NCI-H2171 treated with DMSO at 0.1 percent for 48 hours (cell line): ENCODE measurements at places on chromosomes 12 and 14.

- no peak for DNase-seq
These were observed 177.1 kb upstream of the PARP11 start for GRCh38 chr12:4050340-4050739.

DNA sequence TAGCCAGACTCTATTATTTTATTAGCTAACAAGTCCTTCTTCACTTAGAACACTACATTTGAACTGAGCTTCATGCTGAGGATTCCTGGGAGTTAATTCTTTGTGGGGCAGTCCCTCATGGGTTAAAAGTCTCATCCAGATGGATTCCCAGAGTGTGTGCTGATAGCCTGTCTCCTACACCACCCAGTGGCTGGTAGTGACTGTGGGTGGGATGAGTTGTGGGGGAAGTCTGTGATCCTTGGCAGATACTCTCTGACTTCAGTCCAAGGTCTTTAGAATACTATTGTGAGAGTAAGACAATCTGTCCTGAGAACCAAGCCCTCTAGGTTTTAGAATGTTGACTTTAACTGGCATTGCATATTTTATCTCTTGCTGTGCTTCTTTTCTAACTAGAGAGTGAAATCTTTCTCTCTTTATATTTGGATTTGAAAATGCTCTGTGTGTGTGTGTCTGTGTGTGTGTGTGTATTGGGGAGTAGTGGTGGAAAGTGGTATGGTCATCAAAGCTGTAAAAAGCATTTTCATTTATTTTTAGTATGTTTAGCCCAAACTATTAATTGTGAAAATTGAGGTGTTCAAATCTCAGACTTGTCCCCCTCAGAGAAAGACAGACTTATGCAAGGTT is 37.3 kb downstream of the AKAP6 start:
- DNase-seq, result no peak

GRCh38 chr12:91413581-91414546 is 231.2 kb upstream of the DCN start:
- DNase-seq, result no peak

DNA sequence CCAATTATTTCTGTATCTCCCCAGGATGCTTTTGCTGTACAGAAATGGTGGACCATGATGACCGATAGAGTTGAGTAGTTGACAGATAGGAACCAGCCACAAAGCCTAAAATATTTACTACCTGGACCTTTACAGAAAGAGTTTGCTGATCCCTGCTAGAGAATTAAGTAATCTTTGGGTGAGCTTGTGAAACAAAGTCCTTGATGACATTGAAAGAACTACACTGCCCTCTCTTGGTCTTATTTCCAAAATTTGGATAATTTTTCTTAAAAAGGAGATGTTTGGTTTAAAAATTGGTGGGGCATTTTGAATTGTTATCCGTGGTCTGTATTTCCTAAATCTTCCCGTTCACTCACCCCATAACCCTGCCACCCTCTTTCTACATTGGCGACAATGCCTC is 13.7 kb upstream of the TCTN1 start:
- DNase-seq, result peak; percentile 35

- peak; percentile 57 for DNase-seq
These were observed 3.7 kb downstream of the KERA start for GRCh38 chr12:91053951-91054715.

- DNase-seq, result no peak
These were observed 18.3 kb downstream of the NINJ2 start for GRCh38 chr12:644818-645552.

DNA sequence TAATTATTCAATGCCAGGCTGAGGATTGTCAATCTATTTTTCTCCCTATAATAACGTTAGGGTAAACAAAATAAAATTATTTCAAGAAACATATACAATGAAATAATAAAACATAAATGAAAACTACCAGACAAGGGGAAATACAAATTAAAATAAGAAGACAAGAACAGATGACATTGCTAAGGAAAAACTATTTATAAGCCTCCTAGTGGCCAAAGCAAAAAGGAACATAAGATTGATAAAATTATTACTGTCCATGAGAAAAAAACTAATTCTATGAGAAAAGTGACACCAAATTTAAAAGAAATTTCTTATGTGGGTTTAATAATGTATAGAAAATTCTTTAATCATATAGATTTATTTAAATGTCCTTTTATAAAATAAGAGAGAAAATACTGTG is 294.7 kb downstream of the TTC6 start:
- peak; percentile 16 for DNase-seq

GRCh38 chr14:59126714-59127436 is 61.6 kb upstream of the DAAM1 start:
- peak; percentile 88 for DNase-seq

DNA sequence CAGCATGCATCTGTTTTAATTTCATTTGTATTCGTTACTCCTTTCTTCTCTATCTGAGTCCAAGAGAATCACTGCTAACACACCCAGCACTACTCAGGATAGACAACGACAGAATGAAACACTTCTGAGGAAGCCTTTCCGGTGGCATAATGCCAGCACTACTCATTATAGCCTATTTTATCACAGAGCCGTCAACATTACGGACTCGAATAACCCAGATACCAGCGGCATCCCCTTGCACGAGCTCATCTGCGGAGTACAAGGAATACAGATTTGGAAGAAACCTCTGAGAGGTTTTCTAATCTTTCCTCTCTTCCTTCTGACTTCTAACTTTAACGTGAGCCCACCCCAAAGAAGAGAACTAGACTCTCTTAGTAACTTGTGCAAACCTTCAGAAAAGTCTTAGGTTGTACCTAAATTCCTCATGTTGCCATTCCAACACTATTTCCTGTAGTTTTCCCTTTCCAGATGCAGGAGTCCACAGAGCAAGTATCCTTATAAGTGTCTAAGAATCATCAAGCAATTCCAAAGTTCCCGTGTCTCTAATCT is 248.1 kb downstream of the APAF1 start:
- peak; percentile 29 for DNase-seq

- peak; percentile 72 for DNase-seq
These were observed 6.9 kb downstream of the GNPTAB start for GRCh38 chr12:101823891-101824290.

- DNase-seq, result no peak
These were observed 4.2 kb downstream of the IFFO1 start for GRCh38 chr12:6551496-6552139.

GRCh38 chr14:58703161-58703506 is 65.4 kb downstream of the DACT1 start:
- no peak for DNase-seq

DNA sequence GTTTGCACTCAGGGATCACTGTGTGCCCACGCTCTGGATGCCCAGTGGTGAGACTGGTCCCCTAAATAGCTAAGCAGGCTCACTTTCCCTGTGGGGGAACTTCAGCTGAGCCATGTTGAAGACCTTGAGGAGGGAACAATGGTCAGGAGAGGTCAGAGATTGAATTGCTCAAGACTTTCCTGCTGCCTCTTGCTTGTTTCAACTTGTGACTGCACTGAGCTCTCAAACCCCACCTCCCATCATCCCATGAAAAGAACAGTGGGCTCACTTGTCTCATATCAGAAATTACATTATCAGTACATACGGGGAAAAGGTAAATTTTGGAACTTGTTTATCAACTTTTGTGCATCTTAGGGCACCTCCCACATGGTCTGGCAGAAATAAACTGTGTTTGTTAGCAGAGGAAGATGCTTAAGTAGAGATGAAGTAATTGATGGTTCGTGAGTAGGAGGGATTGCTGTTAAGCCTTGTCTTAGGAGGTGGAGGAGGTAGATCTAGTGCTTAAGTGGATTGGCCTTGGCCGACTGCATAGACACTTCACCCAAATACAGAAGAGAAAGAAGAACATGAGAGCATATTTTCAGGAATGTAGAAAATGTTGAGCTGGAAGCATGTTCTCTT is 15.0 kb upstream of the SERPINA1 start:
- no peak for DNase-seq

GRCh38 chr12:8860165-8860961 is 37.9 kb downstream of the A2ML1 start:
- no peak for DNase-seq

DNA sequence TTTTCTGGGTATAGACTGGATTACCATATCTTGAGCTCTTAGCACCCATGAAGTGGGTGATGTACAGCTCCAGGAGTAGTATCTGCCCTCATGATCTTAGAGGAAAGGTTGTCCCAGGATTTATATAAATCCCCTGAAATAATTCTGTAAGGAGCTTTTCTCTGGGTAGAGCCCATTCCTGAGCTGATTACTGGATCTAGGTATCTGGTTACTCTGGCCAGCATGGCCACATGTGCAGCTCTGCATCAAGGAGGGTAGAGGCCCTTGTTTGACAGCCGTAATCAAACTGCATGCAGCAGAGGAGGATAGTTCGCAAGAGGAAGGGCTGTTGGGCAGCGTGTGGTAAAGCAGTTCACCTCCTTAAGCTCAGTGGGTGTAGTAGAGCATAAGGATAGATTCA is 8.5 kb downstream of the COX14 start:
- no peak for DNase-seq

- peak; percentile 38 for DNase-seq
These were observed 64.9 kb upstream of the STRN3 start for GRCh38 chr14:31090883-31091764.

DNA sequence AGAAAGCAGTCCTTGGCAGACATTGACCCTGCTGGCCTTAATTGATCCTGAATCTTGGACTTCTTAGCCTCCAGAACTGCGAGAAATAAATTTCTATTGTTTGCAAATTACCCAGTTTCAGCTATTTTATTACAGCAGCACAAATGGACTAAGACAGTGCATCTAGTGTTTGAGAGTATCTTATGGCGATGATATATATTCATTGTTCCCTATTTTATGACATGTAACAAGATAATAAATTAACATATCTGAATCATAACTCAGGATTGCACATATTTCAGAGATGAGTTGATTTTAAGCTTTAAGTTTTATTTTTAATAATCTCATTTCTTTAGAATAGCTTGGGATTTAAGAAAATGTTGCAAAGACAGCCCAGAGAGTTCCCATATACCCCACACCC is 167.4 kb upstream of the FOXG1 start:
- DNase-seq, result no peak

DNA sequence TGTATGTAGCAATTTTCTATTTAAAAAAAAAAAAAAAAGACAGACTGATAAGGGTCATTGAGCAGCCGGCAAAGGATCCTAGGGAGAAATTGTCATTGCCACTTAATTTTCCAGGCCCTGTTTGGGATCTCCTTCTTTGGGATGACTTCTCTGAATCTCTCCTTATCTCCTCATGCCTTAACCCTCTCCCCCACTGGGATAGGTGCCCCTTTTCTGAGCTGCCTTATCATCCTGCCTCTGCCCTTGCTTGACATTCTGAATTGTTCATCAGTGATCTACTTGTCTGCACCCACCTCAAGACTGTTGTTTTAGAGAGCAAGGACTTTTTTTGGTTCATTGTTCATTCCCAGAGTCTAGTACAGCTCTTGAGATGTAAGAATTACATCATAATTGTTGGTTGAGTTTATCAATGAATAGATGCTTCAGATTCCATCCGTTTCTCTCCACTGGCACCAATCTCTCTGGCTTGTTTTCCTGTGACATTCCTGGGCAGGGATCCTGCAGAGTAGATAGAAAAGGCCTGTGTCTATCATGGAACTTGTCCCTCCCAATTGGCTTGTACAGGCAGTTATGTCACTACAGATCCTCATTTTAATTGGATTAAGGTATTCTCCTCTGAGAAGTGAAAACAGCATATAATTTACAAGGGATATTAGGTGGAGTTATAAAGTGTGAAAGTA is 42.6 kb downstream of the SOCS2 start:
- no peak for DNase-seq

- no peak for DNase-seq
These were observed 357.3 kb upstream of the DDHD1 start for GRCh38 chr14:53510281-53510912.

GRCh38 chr12:116818341-116818856 is 62.8 kb downstream of the HRK start:
- no peak for DNase-seq

DNA sequence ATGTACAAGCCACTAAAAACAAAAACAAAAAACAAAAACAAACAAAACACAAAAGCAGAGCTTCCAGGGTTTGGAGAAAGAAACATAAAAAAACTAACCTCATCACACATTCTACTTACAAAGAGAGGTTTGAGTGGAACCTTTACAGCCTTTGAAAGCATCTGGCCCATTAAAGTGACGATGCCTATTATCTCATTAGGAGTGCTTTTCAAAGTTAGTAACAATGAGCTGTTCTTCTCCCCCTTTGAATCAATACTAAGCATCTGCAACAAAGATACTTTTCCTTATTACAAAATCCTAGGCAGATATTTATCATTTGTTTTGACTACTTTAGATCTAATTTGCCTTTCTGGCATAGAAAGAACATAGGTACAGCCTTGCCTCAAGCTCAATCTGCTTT is 217.3 kb downstream of the PPM1H start:
- DNase-seq, result peak; percentile 64

- no peak for DNase-seq
These were observed 6.7 kb upstream of the KRT86 start for GRCh38 chr12:52267699-52268098.

DNA sequence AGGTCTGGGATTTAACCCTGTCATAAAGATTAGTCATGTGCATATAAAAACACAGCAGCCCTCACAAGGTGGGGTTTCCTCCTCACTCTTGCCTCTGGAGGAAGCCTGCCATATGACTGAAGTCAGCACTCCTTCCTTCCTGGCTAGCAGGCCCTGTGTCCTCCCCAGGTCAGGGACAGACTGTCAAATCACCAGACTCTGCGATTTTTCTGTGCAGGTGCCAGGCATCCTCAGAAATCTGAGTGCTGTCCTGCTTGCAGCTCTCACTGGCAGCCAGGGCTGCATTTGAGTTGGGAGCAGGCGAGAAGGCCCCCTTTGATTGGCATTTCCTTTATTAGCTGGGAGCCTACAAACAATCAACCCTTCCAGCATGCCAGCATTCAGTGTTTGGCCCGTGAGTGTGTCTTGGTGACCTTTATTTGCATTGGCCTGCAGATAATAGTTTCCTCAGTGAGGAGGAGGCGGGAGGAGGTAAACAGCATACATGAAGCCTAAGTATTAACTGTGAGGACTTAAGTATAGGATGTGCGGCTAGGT is 183.8 kb upstream of the ARHGAP5 start:
- no peak for DNase-seq

DNA sequence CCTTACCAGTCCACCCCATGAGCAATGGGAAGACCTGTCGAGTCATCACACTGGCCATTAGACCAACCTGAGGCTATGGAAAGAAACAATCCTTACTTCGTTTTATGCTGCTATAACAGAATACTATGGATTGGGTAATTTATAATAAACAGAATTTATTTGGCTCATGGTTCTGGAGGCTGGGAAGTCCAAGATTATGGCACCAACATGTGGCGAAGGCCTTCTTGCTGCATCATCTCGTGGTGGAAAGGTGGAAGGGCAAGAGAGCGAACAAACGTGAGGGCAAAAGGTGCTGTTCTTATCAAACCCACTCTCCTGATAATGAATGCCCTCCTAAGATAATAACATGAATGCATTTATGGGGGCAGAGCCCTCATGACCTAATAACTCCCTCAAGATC is 9.6 kb upstream of the SPTB start:
- no peak for DNase-seq

DNA sequence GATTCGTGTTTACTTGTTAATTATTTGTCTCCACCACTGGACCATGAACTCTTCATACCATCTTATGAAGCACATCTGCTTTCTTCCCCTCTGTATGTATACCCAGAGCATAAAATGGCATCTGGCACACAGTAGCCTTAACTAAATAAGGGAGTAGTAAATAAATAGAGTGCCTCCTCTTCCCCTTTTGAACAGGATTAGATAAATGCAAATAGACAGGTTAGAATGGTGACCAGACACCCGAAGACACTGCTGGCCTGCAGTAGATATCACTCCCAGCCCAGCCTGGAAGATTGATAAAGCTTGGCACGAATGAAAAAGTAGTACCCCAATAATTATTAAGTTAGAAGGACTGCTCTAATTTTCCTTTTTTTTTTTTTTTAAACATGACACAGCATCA is 6.9 kb downstream of the GALNT4 start:
- DNase-seq, result no peak

- DNase-seq, result peak; percentile 29
These were observed 105.4 kb downstream of the APAF1 start for GRCh38 chr12:98750511-98750910.
